ENCODE measurements at places on chromosomes 12 and 14.

DNA sequence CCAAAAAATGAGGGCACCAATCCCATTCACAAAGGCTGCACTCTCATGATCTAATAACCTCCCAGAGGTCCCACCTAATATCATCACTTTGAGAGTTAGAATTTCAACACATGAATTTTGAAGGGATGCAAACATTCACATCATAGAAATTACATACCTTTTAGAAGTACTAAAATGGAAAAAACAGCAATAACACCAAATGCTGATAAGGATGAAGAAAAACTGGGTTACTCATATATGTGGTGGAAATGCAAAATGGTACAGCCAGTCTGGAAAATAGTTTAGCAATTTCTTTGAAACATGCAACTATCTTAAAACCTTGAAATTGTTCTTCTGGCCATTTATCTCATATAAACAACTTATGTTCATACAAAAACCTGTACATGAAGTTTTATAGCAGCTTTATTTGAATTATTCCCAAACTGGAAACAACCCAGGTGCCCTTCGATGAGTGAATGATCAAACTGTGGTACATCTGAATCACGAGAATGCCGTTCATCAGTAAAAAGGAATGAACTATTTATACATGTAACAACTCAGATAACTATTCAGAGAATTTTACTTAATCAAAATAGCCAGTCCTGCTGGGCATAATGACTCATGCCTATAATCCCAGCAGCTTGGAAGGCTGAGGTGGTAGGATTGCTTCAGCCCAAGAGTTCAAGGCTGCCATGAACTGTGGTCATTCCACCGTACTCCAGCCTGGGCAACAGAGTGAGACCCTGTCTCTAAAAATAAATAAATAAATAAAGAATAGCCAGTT, 109.4 kb upstream of the SSTR1 start:
- peak; percentile 94 for DNase-seq

GRCh38 chr14:60327447-60328331, 78.7 kb downstream of the PPM1A start:
- DNase-seq = peak; percentile 4

- DNase-seq = peak; percentile 54
Observed at GRCh38 chr14:75811872-75812499, 150.9 kb downstream of the TTLL5 start.

DNA sequence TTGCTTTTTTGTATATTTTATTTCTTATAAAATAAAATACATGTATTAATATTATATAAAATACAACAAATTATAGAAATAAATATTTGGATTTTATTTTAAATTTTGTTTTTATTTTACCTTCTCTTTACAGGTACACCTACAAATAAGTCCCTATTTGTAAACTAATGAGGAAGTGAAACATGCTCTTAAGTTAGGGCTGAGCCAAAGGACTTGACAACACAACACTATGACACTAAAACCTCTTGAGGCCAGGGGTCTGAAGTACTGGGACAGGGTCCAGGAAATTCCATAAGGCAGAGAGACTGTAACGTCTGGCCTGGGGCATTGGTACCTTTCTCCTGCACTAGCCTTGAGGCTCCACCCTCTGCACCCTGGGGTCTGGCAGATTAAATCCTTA, 293.2 kb downstream of the FOXN3 start:
- DNase-seq = no peak

DNA sequence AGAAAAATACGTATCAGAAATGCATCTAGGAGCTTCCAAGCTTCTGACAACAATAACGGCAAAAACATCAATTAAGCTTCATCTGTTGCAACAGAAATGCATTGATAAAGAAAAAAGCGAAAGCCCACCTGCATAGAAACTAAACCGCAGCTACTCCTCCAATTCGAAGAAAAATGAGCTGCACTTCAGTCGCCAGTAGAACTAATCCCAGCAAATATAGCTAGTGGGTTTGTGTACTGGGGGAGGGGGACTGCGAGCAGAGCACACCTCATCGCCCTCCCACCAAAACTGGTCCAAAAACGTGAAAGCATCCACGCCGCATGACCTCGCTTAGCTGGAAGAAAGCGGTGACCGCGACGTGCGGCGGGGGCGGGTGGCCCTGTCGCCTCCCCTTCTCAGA, 1.2 kb downstream of the SLC35F4 start:
- no peak for DNase-seq

GRCh38 chr14:39863441-39863840, 431.2 kb upstream of the FBXO33 start:
- DNase-seq = no peak

DNA sequence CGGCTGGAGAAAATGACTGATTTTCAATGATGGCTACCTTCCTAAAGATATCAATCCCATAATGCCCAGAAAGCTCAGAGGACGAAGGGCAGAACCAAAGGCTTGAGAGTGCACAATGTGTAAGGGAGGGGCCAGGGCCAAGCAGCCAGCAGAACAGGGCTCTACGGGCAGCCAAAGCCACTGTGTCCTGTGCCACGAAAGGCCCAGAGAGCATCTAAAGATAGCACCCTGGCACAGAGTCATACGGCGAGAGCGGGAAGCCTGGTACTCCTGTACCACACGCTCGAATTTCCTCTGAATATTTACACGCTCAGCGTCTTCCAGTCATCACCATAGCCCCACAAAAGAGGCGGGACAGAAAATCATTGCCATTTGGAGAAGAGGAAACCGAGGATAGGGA, 39.5 kb downstream of the PRMT8 start:
- no peak for DNase-seq

DNA sequence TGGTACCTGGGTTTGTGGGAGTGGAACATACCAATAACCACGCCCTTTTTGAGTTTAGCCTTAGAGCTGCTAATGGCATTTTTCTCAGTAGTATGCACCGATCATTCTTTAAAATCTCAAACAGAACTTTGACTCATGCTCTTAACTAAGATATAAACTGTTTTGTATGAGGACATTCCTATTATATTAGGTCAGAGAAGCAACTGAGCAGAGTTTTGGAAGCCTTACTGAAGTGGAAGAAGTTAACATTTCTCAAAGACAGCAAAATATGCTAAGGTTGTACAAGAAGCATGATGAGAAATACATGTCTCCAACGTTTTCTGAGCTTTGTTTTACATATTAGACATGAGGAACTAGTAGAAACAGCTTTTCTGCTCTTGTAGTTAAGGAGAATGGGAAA, 819.2 kb downstream of the FSCB start:
- peak; percentile 1 for DNase-seq

DNA sequence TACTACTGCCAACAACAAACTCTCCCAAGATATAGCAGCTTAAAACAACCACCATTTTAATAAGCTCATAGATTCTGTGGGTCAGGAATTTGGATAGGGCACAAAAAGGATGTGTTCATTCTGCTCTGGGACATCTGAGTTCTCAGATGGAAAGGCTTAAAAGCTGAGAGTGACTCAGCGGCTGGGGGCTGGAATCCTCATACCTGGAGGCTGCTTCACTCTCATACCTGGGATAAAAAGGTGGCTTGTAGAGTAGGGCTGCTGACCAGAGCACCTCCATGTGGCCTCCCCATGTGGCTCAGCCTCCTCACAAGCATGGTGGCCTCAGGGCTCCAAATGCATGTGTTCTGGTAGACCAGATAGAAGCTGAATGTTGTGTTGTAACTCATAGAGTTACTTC, 20.2 kb upstream of the PELI2 start:
- no peak for DNase-seq

DNA sequence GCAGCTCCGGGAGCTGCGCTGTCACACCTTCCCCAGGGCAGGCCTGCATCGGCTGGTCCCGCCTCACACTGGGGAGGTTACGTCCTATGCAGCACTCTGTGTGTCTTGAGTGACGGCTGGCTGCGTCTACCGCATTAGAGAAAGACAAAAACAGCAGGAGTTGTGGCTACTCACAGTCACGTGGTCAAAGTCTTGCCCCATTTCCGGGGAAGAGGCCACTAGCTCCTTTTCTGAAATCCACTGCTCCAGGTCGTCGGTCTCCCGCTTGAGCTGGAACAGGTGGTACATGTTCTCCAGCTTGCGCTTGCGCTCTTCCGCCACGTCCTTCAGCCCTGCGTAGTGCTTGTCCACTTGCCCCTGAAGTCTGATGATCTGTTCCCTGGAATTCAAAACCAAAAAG, 68.8 kb downstream of the PLEKHG3 start:
- no peak for DNase-seq

GRCh38 chr12:29086325-29087271, 62.5 kb upstream of the FAR2 start:
- no peak for DNase-seq

DNA sequence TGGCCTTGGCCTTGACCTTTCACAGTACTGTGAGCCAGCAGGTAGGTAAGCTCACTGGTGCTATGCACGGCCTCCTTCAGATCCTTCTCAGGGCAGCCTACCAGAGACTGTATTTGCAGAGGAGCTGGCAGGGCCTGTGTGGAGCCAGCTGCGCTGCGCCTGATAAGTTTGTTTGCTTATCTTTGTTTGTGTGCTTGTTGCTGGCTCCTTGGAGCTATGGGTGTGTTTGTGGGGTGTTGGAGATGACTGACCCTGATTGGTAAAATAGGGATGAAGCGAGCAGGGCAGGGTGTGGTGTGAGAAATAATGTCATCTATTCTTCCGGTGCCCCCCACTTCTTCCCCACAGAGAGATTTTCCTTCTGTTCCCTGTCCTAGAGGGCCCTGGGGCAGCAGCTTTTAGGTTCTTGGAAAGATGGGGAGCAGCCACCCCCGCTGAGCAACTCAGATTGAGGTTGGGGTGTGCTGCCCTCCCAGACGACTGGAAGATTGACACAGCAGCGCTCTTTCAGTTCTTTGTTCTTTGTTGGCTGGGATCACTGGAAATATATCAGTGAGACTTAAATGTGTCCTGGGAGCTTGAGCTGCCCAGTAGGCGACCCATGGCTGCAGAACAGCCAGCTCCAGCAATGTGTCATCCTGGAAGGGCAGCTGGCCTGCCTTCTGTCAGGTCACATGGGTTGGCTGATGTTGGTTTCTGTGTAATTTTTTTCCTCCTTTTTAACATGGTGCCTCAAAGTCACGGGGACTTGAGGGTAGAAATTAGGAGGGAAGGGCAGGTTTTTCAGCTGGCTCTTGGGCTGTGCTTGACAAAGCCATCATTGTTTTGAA, 19.6 kb downstream of the MLXIP start:
- DNase-seq = peak; percentile 62

DNA sequence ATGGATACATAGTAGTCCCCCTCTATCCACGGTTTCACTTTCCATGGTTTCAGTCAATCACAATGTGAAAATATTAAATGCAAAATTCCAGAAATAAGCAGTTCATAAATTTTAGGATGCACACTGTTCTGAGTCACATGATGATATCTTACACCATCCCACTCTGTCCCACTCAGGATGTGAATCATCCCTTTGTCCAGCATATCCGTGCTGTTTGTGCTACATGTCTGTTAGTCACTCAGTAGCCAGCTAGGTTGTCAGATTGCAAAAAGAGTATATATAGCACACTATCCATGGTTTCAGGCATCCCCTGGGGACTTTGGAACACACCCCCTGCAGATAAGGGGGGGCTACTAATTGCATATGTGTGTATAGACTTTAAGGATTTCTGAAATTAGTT, 8.1 kb upstream of the NAA30 start:
- DNase-seq = peak; percentile 82

DNA sequence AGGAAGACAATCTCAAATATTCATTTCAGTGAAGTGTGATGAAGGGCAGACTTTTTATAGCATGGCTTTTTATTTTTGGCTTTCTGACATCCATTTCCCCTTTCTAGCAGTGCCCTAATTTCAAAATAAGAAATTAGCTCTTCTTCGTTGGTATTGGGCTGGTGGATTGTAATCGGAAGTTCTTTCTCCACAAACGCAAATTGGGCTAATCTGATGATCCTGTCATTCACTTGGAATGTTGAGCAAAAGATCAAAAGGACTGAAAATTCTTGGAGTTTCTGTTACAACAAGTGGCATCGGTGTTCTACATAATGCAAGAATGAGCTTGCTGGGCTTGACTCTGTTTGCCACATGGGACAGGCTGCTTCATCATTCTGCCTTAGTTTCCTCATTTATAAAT, 1182.8 kb downstream of the FLRT2 start:
- no peak for DNase-seq

DNA sequence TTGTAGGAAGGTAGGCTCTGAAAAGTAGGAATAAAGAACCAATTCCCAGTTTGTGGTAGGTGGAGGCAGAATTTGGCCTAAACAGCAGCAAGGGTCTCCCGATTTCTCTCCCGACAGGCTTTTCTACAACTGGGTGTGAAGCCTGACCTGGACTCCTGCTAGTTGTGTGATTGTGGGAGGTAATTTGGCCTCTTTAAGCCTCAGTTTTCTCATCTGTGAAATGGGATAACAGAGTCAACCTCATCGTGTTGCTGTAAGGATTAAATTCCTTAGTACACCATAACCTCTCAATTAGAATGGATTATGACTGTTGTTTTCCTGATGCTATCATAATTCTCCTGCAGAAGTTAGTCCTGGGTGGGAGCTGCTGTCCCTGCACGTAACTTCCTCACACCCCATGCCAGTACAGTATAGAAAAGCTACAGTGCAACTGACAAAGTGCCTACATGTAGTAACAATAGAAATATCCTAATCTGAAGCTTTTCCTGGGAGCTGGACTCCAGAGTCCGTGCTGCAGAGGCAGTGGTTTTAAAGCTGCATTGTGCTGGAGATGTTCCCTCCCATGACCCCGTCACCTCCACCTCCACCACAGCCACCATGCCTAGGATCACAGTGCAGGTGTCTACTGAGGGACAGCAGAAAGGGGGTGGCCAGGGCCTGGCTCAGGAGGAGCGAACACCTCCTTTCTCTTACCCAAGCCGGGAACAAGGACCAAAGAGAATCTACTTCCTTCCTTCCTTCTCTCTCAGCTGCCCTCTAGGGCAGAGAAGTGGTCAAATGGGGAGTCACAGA, 76.5 kb downstream of the FBXL14 start:
- no peak for DNase-seq

Data from AG10803 (cell line).